Activated naive CD4-positive, alpha-beta T cell treated with anti-CD3 and anti-CD28 coated beads, Interleukin-2, amount 50 U/mL, for 72 hours (primary cell): ENCODE measurements at places on chromosomes 2 and 18.

- DNase-seq = no peak
Measured at GRCh38 chr18:44793194-44793593, 112.5 kb downstream of the SETBP1 start.

DNA sequence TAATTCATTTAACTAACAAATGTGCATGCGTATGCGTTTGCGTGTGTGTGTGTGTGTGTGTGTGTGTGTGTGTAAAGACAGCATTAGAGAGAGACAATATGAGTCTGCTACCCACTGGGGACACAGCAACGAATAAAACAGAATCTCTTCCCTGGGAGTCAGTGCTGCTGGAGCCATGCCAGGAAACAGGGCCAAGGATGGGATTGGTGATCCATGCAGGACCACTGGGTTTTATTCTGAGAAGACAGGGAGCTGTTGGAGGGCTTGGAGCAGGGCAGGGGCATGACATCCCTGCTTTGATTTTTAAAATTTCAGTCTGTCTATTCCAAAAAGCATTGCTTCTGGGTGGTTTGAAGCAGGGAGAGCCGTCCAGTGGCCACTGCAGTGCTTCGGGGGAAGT, 62.9 kb downstream of the PDCL3 start:
- DNase-seq = no peak

- no peak for DNase-seq
Measured at GRCh38 chr18:73645160-73645715, 502.4 kb downstream of the FBXO15 start.

- no peak for DNase-seq
Measured at GRCh38 chr2:214560176-214560575, 149.3 kb downstream of the VWC2L start.

DNA sequence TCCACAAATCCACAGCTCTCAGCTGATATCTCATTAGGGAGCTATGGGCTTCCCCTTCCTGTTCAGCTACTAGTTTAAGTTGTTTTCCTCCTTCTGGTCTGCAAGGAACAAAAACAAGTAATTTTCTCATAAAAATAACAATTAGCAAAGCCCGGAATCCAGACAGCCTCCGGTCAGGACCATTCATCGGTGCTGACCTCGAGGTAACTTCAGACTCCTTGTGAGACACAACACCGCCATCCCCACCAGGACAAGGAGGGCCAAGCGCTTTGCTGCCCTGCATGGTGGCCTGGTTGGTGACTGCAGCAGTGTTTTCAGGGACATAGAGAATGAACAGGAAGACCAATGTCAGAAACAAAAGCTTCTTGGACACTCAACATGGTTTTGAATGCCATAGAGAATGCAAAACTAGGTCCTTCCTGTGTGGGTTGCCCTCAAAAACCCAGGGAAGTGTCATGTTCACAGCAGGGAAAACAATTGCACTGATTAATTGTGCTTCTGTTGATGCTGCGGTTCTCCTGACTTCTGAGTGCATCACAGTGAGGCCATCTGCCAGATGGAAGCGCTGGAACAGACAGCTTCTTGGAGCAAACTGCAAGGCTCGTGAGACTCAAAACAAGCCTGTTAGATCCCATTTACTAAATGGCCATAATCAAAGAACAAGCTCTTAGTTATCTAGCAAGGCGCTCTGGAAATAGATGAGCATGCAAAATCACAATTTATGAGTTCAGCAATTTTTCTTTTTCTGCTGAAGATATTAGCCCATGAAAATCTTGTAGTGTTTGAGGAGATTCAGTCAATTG, 77.1 kb downstream of the HS1BP3 start:
- no peak for DNase-seq

- DNase-seq = no peak
Measured at GRCh38 chr2:173657996-173658717, 303.5 kb downstream of the CDCA7 start.

DNA sequence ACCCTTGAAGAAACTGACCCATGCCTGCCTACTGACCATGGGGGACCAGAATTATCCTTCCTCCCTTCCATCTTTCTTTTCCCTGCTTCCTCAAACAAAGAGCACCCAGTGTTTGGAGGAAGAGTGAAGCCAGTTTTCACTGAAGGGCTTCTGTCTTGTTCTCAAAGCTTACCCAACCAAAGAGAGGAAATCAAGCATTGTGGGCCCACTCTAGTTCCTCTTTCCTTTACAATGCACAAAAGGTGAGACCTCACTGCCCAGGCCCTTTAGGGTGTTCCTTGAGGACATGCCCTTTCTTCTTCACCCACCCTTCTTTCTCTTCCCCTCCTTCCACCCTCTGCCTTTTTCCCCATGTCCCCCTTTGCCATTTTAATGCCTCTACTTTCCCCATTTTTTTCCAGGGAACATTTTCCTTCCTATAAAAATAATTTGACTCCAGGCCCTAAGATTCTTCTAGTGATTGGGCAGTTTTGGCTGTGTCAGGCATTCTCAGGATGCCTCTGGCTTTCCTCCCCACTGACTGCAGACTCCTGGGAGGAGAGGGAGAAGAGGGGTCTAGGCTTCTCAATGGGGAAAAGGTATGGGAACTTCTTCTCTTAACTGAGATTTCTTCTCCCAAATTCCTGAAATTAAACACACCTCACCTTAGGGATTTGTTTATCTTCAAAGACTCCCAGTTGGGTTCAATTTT, 126.6 kb upstream of the RMDN2 start:
- no peak for DNase-seq

GRCh38 chr2:32825291-32825712, 121.5 kb upstream of the LTBP1 start:
- no peak for DNase-seq

- peak; percentile 72 for DNase-seq
Measured at GRCh38 chr2:198309673-198310280, 505.4 kb downstream of the PLCL1 start.

DNA sequence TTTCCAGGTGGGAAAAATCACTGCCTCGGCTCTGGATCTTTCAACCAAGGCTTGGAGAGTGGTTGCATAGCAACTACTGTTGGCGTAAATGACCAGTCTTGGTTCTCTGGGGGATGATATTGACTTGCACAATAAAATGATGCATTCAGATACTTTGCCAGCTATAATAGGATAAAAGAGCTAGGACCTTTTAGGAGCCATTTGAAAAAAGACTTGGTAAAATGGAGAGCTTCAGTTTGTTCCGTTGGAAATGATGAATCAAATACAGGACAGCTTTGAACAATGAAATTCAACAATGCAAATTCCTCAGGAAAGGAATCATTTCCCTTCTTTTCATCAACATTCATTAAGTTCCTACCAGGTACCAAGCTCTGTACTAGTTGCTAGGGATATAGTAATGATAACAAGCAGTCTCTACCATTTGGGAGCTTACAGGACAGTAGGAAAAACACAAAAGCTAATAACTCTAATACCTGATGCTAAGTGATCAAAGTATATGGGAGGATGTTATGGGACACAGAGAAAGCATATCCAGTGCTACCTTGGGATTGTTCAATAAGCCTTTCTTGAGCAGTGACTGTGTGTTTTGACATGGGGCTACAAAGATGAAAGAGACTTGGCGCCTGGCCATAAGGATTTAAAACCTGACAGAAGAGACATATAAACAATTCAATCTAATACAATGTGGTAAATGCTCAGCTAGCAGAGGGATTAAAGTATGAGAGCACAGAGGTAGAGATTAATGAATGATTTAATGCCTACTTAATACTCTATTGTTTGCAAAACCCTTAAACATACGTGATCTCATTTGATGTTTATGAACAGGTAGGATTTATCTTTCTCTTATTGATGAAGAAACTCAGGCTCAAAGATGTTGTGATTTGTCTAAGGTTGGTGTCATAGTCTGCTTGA, 110.7 kb downstream of the QPCT start:
- no peak for DNase-seq

GRCh38 chr18:9596843-9597526, 17.4 kb downstream of the PPP4R1 start:
- no peak for DNase-seq

- DNase-seq = no peak
Measured at GRCh38 chr18:49137585-49137984, 186.8 kb upstream of the SMAD7 start.

- no peak for DNase-seq
Measured at GRCh38 chr2:187299122-187299906, 148.7 kb downstream of the CALCRL start.

GRCh38 chr2:100870652-100871531, 51.0 kb downstream of the NPAS2 start:
- no peak for DNase-seq
